Aortic smooth muscle cell (primary cell): ENCODE measurements at places on chromosomes 16 and 17. TPM values are rescaled to one million over a fixed set of nuclear protein-coding genes. Genes with fewer than 3 reads are reported as not detected.

The SERPINF2 gene
- total RNA-seq = not detected in 2 replicates

The ACSM2A gene
- total RNA-seq = not detected in 2 replicates

The FZD2 gene
- total RNA-seq = 4.4 TPM in 2 replicates

The TMC8 gene
- total RNA-seq = not detected in 2 replicates

The HLF gene
- total RNA-seq = 3.7 and 4.8 TPM in 2 replicates

The RTN4RL1 gene
- total RNA-seq = 1.1 and 14.4 TPM in 2 replicates

The CMTM2 gene
- total RNA-seq = not detected in 2 replicates

The P2RX5 gene
- total RNA-seq = 1.3 and 1.5 TPM in 2 replicates

The KRTAP4-5 gene
- total RNA-seq = not detected in 2 replicates

The NEUROD2 gene
- total RNA-seq = not detected in 2 replicates

The AGRP gene
- not detected in 2 replicates for total RNA-seq

The FTSJ3 gene
- 47.4 and 65.3 TPM in 2 replicates for total RNA-seq

The MT1A gene
- 0.44 TPM in 1 of 2 replicates, not detected in the other for total RNA-seq

The G6PC1 gene
- total RNA-seq = not detected in 2 replicates

The TEKT3 gene
- total RNA-seq = 1.7 TPM in 1 of 2 replicates, not detected in the other

The SULT1A3 gene
- total RNA-seq = 0.79 and 0.93 TPM in 2 replicates

The VWA3A gene
- under 0.01 TPM in 1 of 2 replicates, not detected in the other for total RNA-seq

The HYDIN gene
- total RNA-seq = 1.1 TPM in 2 replicates

The HS3ST3B1 gene
- total RNA-seq = 0.40 and 2.0 TPM in 2 replicates

The NXPH3 gene
- total RNA-seq = 4.4 and 7.9 TPM in 2 replicates

The CD7 gene
- total RNA-seq = not detected in 2 replicates

The NAT9 gene
- 36.7 and 41.0 TPM in 2 replicates for total RNA-seq

The ADAD2 gene
- total RNA-seq = not detected in 2 replicates

The GP1BA gene
- total RNA-seq = not detected in 2 replicates

The CBX2 gene
- 0.25 and 0.92 TPM in 2 replicates for total RNA-seq

The KIFC3 gene
- 52.8 and 62.6 TPM in 2 replicates for total RNA-seq

The PROCA1 gene
- 1.1 and 2.0 TPM in 2 replicates for total RNA-seq

The C1QTNF8 gene
- 0.06 and 0.13 TPM in 2 replicates for total RNA-seq

The TEKT5 gene
- 0.12 TPM in 1 of 2 replicates, not detected in the other for total RNA-seq

The NPIPB2 gene
- 3.7 and 6.6 TPM in 2 replicates for total RNA-seq

The TNFRSF13B gene
- not detected in 2 replicates for total RNA-seq

The HBQ1 gene
- total RNA-seq = not detected in 2 replicates

The UTP18 gene
- 35.8 and 42.3 TPM in 2 replicates for total RNA-seq

The HSD11B2 gene
- not detected in 2 replicates for total RNA-seq

The CBLN1 gene
- not detected in 2 replicates for total RNA-seq

The SENP3 gene
- total RNA-seq = 55.3 and 71.7 TPM in 2 replicates

The KRTAP4-9 gene
- total RNA-seq = not detected in 2 replicates

The NKD1 gene
- total RNA-seq = 0.53 and 0.62 TPM in 2 replicates

The CCL4 gene
- not detected in 2 replicates for total RNA-seq

The TPSG1 gene
- not detected in 2 replicates for total RNA-seq

The NACA2 gene
- not detected in 2 replicates for total RNA-seq

The KRTAP1-1 gene
- not detected in 2 replicates for total RNA-seq

The KRT25 gene
- not detected in 2 replicates for total RNA-seq

The MLYCD gene
- 3.2 TPM in 2 replicates for total RNA-seq
